Stimulated activated effector memory CD8-positive, alpha-beta T cell treated with anti-CD3 and anti-CD28 coated beads, Interleukin-12 subunit alpha, Interleukin-12 subunit beta, amount 100 ng/mL, for 72 hours (primary cell): ENCODE measurements at places on chromosomes 12 and 14.

DNA sequence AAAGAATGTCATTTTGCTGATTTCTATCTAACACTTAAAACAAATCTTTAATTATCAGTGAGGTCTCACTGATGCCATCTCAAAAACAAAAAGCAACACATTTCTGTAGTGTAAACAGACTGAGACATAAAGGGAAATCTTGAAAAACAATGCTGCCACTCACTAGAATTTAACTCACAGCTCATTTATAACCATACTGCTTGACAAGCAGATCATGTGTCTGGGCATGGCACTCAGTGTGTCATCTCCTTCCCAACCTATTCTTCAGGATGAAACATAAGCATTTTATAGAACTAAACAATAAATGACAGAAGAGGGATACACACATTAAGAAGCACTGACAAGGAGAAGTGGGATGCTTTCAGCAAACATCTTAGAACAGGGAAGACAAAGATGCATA, 22.4 kb downstream of the ATF7 start:
- no peak for DNase-seq

DNA sequence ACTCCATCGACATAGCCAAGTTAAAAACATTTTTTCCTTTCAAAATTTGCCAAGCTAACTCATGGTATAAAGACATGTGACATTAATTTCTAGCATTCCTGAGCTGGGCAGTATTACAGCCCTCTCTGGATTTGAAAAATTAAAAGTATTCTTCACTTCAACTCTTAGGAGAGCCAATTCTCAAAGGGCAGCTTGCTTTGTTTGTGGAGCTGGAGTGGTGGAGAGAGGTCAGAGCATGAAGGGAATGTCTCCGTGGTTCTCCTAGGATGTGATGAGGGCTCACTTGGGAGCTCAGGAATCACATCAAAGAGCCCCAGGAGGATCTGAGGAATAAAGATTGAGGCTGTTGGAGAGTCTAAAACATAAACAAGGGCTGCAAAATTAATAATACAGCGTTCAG, 46.9 kb upstream of the RGS6 start:
- DNase-seq: no peak

- no peak for DNase-seq
Observed at GRCh38 chr12:64696080-64696741, 63.0 kb downstream of the GNS start.

GRCh38 chr14:94098326-94098992, 12.1 kb upstream of the IFI27 start:
- no peak for DNase-seq
